ENCODE measurements at places on chromosomes 4 and X.

GRCh38 chrX:8122538-8122937, 48.5 kb downstream of the VCX2 start:
- DNase-seq: no peak

- no peak for DNase-seq
Measured at GRCh38 chrX:104122829-104123228, 10.5 kb downstream of the ZCCHC18 start.

- no peak for DNase-seq
Measured at GRCh38 chr4:18524667-18525066, 503.1 kb upstream of the LCORL start.

DNA sequence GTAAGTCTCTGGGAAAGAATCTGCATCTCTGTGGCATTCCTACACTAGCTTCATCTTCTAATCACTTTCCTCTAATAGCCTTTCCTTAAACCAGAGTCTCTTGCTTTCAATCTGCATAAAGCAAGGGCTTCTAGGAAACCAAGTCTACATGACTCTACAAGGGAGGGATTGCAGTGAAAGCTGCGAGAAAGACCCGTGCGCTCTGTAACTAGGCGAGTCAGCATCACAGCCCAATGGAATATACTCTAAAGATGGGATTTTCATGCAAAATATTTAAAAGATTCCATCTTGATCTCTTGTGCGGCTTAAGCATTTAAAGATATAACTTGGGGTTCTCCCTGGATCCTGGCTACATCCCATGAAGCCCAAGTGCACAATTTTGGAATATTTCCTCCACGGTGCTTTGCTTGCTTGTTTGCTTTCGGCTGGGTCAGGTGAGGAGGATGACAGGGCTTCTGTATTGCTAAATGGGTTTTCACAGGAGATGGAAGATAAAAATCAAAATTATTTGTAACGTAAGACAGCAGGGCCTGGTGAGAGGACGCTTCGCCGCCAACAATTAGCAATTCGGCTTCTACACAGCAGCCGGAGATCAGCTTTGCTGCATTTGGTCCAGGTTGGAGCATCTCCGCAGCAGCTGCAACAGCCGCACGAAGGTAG, 687 bp upstream of the GRIA2 start:
- no peak for DNase-seq

DNA sequence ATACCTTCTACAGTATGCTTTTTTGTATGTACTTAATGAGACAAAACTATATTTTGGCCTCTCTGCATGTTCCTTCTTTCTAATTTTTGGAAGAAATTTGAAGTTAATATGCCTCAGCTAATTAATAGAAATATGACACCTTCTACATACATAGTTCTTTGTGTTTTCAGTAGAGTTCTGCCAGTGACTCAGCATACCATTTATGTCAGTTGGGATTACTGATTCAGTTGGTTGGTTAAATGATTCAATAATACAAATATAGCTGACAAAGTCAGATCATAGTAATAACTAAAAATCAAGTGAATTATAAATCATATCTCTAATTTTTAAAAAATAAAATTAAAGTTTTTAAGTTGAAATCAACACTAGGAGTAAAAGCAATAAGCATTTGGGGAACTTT, 16.8 kb downstream of the BTC start:
- no peak for DNase-seq

DNA sequence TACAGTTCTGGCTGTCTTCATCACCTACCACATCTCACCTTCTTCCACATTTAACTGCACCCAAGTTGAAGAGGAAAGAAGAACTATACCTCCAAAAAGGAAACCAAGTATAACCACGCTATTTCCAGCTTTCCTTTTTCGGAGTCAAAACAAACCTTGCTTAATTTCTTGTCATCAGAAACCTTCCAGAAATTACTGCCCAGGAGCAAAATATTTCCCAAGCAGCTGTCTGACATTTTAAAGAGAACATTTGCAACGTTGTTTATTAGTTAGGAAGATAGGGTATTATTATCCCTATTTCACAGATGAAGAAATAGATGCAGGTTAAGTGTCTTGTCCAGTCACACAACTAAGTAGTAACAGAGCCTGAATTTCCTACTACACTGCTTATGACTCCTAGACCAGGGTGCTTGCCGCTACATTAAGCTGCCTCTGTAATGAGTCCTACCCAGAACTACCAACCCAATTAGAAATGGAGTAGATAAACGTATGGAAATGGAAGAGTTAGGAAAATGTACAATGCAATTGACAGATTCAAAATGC, 2.2 kb upstream of the ACSL4 start:
- no peak for DNase-seq

DNA sequence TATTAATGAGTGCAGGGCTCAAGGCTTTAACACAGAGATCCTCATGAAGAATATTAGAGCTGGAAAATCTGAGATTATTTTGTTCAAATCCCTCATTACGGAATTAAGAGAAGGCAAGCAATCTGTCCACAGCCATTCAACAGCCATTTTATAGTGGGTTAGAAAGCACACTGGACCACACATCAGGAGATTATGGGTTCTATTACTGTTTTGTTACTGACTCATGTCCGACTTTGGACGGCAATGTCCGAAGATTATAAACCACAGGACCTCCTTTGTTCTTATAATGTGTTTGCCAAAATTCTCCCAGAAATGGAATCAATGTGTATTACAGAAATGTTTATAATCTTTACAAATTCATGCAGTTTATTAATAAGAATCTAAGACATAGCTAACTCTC, 8.1 kb downstream of the LAMTOR3 start:
- DNase-seq: no peak

GRCh38 chr4:100982345-100982744, 365.0 kb downstream of the PPP3CA start:
- DNase-seq: no peak

GRCh38 chrX:1210844-1211243, 1.6 kb downstream of the CRLF2 start:
- DNase-seq: no peak

- DNase-seq: no peak
Measured at GRCh38 chr4:182775075-182775474, 142.1 kb downstream of the DCTD start.

- no peak for DNase-seq
Measured at GRCh38 chr4:35250761-35251160, 993.6 kb downstream of the ARAP2 start.

GRCh38 chr4:121777625-121778024, 12.7 kb upstream of the SMIM43 start:
- DNase-seq: no peak

DNA sequence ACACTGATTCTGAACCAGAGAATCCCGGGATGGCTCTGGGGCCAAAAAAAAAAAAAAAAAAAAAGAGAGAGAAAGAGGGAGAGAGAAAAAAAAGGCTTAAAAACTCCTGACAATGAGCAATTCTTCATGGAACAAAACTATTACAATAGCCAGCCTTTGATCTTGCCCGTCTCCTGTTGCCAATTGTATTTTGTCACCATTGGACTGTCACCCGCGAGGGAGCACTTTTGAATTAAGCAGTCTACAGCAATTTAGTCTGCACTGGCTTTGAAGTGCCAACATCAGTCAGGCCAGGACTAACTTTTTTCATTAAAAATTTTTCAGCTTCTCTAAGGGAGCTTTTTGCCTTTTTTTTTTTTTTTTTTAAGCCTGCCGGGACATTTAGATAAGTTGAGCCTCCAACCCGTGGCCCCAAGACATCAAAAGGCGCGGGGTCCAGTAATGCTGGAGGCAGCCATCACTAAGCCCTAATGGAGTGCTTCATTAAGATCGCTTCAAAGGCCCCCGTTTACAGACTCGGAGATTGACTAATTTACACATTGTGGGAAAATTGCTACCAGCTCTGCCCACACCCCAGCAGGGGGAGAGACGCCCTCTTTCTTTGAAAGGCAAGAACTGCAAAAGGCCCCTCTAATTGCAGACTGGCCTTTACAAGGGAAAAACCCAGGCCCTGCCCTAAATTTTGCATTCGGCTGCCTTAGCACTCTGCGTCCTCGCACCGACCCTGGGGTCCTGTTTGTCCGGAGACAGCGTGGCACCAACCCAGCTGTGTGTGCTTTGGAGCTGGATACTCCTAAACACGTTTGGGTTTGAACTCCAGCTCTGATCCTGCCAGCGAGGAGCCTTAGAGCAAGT, 98.1 kb upstream of the MSX1 start:
- DNase-seq: no peak

GRCh38 chr4:65968831-65969558, 298.7 kb upstream of the EPHA5 start:
- DNase-seq: no peak
